ENCODE measurements at places on chromosomes 13 and 19.

- no peak for DNase-seq
These were observed 142.8 kb downstream of the KLF12 start for GRCh38 chr13:73991384-73991783.

- DNase-seq, result no peak
These were observed 55.5 kb downstream of the TBC1D4 start for GRCh38 chr13:75426421-75426820.

DNA sequence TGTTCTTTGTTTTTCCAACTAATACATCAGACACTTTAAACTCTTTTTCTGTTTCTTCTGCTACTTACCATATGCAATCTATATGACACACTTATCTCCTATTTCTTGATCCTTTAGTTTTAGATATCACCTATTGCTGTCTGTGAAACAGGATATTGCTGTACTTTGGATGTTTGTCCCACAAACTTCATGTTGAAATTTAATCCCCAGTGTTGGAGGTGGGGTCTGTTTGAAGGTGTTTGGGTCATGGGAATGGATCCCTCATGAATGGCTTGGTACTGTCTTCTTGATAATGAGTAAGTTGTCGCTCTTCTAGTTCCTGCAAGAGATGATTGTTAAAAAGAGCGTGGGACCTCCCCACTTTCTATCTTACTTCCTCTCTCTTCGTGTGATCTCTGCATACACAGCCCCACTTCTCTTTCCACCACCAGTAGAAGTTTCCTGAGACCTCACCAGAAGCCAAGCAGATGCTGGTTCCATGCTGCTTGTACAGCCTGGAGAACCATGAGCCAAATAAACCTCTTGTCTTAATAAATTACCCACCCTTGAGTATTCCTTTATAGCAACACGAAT is 244.2 kb downstream of the NHLRC3 start:
- no peak for DNase-seq

GRCh38 chr19:50764409-50764808 is 5.9 kb upstream of the GPR32 start:
- DNase-seq, result no peak

- DNase-seq, result no peak
These were observed 1.3 kb downstream of the CLDN10 start for GRCh38 chr13:95553581-95554385.

DNA sequence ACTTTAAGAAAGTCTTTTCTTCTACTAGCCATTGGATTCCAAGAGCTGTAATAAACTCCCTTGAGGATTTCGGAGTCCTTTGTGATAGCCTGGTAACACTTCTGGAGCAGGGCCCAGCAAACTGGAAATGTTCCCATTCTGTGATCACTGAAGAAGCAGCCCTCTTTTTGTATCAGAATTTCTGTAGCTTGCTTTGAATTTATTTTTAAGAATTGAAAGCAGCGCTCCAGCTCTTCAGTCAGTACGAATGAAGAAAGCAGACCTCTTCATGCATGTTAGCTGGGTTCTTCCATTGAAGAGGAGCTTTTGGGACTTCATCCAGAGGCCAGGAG is 141.5 kb downstream of the AKAP11 start:
- no peak for DNase-seq

DNA sequence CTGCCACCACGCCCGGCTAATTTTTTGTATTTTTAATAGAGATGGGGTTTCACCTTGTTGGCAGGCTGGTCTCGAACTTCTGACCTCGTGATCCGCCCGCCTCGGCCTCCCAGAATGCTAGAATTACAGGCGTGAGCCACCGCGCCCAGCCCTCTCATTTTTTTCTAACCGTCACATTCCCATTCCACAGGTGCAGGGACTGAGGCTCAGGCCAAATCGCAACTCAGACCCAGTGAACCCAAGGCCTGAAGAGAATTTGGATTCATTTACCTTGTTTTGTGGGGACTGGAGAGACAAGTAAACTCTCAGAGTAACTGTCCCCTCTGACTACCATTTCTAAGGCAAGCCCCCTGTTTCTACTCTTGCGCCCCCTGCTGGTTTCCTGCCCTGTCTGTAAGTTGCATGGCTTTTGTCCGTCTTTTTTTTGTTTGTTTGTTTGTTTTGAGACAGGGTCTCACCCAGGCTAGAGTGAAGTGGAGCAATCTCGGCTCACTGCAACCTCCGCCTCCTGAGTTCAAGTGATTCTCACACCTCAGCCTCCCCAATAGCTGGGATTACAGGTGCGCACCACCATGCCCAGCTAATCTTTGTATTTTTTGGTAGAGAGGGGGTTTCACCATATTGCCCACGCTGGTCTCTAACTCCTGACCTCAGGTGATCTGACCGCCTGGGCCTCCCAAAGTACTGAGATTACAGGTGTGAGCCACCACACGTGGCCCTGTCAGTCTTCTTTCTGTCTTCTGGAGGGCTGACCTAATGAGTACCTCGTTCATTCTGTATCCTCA is 2.3 kb upstream of the STRN4 start:
- DNase-seq, result peak; percentile 84

DNA sequence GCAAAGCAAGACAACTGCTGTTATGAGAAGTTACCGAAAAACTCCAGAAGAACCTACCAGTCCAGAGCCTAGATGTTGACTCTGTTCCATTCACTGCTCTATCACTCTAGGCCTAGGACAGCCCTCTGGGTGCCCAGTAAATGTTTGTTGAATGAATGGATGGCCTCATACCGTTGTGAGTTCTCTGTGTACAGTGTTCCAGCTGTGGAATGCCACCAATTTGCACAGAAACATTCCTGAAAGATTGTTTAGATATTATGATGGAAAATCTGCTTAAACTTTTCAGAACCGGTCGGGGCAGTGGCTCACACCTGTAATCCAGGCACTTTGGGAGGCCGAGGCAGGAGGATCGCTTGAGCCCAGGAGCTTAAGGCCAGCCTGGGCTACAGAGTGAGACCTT is 1.3 kb upstream of the FBL start:
- no peak for DNase-seq

GRCh38 chr19:11457115-11457514 is 21.7 kb downstream of the PRKCSH start:
- DNase-seq, result no peak

- DNase-seq, result no peak
These were observed 64.9 kb downstream of the EDNRB start for GRCh38 chr13:77853703-77854102.

- no peak for DNase-seq
These were observed 44.5 kb upstream of the TPM4 start for GRCh38 chr19:16031872-16032200.

GRCh38 chr13:40377783-40378182 is 288.7 kb downstream of the FOXO1 start:
- DNase-seq, result no peak

- peak; percentile 73 for DNase-seq
These were observed 8.0 kb downstream of the C19orf25 start for GRCh38 chr19:1471010-1471514.

GRCh38 chr19:7216373-7216902 is 77.8 kb downstream of the INSR start:
- no peak for DNase-seq

DNA sequence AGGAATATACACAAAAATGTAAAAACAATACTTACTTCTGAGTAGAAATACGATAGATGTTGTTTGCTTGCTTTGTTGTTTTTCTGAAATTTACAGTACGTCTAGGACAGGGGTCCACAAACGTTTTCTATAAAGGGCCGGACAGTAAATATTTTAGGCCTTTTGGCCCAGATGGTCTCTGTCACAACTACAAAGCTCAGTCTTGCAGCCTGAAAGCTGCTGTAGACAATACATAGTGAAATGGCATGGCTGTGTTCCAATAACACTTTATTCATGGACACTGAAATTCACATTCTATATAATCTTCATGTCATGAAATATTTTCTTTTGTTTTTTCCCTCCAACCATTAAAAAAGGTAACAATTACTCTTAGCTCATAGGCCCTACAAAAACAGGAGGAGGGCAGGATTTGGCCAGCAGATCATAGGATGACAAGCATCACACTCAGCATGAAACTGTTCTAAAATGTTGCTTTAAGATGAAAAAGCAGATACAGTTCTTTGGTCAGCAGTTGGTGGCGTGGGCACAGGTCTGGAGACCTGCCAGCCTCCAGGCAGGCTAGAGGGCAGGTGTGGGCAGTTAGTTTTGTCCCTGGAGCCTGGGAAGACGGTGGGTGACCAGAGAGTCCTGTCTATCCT is at the start of gene EDDM13:
EDDM13 (plus strand) TSS at position 588 of the 638 bp plus-strand sequence. CDS start 87 bp downstream, outside the sequence.
- DNase-seq, result no peak

- no peak for DNase-seq
These were observed 108.2 kb downstream of the KDM4B start for GRCh38 chr19:5077209-5077515.

GRCh38 chr13:39876258-39876657 is 220.8 kb downstream of the COG6 start:
- DNase-seq, result no peak

DNA sequence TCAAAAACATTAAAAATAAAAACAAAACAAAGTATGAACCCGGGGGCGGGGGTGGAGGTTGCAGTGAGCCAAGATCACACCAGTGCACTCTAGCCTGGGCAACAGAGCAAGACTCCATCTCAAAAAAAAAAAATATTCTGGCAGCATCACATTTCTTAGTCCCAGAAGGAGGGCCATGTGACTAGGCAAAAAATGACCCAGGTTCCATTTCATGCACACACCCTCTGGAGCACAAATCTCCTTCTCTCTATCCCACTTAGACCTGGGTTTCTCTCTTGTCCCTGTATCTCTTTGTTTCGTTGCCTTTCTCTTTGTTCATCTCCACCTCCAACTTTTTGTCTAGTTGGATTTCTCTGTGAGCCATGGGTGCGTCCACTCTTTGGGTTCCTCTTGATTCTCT is 6.2 kb upstream of the CYP2A7 start:
- DNase-seq, result no peak

GRCh38 chr19:34120846-34121639 is 51.3 kb upstream of the LSM14A start:
- no peak for DNase-seq

DNA sequence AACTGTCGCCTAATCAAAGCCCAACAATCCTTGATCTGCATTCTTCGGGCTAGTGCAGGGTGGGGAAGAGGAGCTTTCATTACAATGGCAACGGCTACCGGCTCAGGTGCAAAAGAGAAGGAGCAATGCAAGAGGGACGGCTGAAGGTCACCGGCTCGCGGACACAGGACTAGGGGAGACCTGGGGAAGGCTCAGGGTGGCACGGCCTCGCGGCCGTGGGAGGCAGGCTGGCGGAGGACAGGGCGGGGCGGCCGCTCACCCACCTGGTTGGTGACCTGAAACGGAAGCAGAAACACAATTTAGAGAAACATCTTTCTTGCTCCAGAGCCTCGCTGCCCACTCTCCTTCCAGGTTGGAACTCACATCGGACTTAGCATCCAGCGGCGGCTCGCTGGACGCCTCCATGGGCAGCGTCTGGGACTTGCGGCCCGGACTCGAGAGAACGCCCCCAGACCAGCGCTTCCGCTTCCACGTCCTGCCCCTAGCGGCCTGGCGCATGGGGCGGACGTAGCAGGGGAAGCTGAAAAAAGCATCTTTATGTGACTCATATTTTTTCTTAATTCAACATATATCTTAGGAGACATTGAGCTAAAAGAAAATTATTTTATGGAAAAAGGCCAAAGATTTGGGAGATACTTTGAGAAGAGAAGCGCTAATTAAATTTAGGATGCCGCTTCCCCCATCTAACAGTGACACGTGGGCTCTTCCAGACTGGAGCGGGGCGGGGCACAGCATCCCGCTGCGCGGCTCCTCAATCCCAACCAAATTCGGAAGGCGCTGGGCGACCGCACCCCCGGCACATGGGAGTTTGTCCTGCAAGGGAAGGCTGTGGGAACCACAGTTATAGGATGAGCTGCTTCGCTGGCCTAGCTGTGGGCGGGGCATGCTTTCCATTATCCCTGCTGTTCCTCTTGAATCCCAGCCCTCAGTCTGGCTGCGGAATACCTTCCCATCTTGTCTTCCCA is at the start of gene COMMD6:
COMMD6 (minus strand) TSS at position 441 of the 965 bp plus-strand sequence; CDS start at position 405, 36 bp downstream.
- peak; percentile 79 for DNase-seq

DNA sequence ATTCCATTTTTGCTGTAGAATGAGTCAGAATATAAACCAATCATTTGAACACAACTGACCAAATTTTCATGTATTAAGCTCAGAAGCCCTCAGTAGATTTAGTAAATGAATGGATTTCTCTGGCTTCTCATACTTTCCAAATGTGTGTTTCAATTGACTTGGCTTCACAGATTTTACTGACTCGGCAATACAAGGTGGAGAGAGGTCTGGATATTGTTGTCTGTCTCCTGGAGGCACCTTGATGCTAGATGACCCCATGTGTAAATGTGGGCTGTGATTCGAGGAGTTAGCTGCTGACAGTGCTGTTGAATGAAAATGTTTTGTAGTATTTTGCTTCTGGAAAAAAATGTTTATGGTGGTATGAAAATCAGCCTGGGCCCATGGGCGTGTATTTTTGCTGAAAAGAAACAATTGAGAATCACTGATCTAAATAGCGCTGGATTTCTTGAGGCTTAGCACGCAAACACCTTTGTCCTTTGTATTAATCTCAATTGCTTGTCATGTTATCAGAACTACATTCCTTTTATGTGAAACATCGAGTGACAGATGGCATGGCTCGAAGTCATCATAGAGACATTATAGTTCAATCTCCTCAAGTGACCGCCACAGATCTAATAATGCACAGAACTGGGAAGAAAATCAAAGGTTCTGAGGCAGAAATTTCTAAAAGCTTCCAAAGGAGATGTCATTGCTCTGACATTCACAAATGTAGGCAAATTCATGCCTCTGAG is 41.2 kb upstream of the UBAC2 start:
- DNase-seq, result no peak

DNA sequence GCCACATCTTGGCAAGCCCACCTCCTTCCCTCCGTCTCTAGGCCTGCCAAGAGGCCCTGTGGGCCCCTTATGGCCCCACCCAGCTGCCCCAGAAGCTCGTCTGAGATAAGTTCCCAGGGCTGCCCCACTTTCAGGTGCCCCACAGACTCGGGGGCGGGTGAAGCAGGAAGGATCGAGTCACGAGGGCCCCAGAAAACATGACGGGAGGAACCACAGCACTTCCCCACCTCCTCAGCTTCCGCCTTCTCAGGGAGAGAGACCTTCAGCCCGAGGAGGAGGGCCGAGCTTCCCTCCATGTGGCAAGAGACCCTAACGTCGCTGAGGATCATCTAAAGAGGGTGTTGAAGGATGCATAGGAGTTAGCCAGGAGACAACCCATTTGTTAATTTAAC is 4.5 kb upstream of the IL12RB1 start:
- DNase-seq, result peak; percentile 91

- DNase-seq, result no peak
These were observed 15.6 kb upstream of the ZNF763 start for GRCh38 chr19:11949201-11949600.

- no peak for DNase-seq
These were observed 6.7 kb upstream of the RCBTB2 start for GRCh38 chr13:48539550-48539949.

DNA sequence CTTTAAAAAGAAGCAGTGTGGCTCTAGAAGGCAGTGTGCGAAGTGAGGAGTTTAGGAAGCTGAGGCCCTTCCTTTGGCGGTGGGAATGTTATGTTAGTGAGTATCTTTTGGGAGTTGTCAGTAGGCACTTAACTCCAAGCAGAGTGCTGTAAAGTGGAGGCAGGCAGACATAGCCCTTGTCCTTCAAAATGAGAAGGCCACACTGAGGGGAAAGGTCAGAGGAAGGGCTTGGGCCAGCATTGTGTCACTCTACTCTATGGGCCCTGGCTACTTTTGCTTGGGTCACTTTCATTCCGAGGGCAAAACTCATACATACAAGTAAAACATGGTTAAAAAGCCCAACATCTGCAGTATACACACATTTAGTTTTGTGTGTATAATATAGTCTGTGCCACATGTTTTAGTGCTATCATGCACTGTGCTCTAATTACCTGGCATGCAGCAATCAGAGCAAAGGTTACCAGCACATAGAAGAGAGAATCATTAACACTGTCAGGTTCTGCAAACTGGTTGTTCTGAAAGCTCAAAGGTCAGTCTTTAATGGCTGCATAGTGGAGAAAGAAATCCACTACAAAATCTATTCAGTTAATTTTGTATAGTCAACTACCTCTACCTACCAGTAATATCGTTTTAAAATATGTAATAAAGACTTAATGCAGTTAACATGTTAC is 64.4 kb downstream of the WASF3 start:
- DNase-seq, result no peak
